T-cell (primary cell): ENCODE measurements at places on chromosomes 13 and 19.

DNA sequence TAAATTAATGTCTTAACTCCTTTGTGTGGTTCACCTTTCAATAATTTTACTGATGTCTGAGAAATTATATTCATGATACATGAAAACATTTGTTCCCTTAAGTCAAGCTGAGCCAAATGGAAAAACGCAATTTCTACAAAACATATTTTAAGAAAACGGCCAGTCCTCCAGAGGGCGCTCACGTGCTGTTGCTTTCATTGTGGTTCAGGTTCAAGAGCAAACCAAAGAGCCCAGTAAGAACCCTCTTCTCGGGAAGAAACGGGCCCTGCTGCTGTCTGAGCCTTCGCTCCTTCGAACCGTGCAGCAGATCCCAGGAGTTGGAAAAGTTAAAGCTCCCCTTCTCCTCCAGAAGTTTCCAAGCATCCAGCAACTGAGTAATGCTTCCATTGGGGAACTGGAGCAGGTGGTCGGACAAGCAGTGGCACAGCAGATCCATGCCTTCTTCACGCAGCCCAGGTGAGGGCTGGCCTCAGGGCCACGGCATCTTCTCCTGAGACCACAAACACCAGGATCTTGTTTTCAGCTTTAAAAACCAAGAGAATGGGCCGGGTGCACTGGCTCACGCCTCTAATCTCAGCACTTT is 4.3 kb downstream of the FAAP24 start:
- DNase-seq = peak; percentile 68

- no peak for DNase-seq
These were observed 806 bp downstream of the MAST1 start for GRCh38 chr19:12838886-12839756.

DNA sequence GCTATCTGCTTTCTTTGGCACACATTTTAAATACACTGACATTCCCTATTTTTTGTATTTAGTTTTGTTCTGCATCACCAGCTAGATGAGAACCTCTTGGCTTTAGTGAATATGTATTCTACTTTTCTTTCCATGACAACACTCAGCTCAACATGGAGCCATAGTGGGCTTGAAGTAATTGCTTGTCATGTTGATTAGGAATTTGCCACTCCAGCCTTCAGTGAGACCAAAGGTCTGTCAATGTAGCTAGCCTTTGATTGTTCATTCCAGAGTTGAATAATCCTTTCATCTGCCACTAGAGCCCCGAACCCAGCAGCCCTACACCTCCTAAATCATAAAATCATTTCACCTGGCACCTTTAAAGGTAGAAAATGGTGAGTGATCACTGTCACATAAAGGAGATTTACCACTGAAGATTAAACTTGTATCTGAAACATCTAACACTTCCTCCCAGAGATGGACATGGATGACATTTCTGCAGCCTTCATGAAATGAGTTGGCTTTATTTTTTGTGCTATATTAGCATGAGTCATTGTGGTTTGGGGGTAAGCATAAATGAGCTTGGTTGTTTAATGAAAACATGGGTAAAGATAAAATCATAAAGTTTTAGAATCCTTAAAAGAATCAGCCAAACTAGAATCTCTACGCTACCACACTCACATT is 29.2 kb upstream of the GARRE1 start:
- DNase-seq = no peak

DNA sequence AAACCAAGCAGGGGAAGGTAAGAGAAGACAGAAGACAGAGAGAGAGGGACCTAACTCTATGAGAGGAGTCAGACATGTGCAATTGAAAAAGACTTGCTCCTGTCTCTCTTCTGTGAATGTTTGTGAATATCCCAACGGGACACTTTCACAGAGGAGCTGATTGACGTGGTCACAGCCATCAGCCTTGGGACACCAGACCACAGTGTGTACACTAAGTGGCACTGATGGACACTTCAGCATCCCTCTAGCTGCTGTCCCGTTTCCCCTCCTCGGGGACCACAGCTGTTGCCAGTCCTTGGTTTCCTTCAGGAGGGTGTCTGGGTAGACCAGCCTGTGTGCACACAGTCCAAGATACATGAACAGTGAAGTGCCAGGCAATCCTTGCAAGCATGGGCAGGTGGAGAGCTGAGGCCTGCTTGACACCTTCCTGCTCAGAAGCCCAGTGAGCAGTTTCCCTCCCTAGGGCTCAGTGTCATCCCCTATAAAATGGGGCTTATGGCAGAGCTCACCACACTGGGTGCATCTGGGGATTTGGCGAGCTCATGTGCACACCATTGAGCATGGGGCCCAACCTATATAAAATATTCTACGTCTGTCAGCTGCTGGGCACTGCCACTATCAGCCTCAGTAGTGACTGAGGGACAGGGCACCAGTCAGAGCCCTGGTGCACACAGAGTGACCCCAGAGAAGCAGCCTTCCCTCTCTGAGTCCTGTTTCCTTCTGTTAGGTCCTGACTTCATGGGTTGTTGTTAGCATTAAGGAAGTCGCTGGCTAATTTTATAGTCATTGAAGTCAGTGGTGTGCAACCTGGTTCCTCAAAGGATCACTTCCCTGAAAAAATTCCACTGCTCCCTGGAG is 4.3 kb upstream of the USF2 start:
- DNase-seq = no peak

DNA sequence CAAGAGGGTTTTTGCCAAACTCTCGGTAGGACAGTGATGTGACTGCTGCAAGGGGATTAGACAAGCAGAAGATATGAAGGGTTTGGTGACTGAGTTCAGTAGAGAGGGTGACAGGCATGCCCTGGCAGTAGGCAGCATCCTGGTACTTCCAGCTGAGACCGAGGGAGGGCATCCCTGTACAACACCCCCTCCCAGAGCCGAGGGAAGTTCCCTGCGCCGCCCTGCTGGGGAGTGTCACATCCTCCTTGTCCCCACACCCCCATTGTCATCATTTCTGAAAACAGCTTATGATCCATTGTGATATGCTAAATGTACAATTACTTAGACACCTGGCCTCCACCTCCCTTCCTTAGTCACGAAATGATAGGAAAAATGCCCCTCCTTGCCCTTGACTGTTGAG is 14.6 kb downstream of the ZNF544 start:
- no peak for DNase-seq

- DNase-seq = no peak
These were observed 5.2 kb downstream of the NXNL1 start for GRCh38 chr19:17455308-17456123.

- DNase-seq = no peak
These were observed 24.3 kb downstream of the COLGALT1 start for GRCh38 chr19:17579661-17580244.

- no peak for DNase-seq
These were observed 1295.1 kb upstream of the PCDH20 start for GRCh38 chr13:62710787-62711186.
